Stimulated activated CD8-positive, alpha-beta memory T cell treated with anti-CD3 and anti-CD28 coated beads, Interleukin-4, amount 100 ng/mL, for 48 hours (primary cell): ENCODE measurements at places on chromosomes 3 and 15.

GRCh38 chr15:69554279-69554961, 101.8 kb downstream of the RPLP1 start:
- no peak for DNase-seq

DNA sequence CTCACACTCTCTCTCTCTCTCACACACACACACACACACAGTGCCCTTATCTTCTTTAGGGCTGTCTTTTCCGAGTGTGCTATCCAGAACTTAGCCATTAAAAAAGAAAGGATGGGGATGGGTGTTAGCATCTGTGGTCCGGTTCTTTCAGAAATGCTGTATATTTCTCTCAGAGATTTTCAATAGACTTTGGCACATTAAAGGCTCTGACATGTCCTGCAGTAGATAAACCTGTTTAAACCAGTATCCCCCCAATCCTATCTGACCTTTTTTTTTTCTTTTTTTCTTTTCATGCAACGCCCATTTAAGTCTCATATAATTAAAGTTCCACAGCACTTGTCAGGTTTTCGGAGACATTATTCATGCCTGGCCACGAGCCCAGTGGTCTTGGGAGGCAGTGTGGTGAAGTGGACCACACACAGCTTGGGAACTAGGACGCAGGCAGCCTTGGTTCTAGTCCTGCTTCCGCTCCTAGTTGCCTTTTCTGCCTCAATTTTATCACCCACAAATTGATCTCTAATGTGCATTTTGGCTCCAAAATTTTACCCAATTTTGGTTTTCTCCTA, 13.3 kb downstream of the CAV3 start:
- no peak for DNase-seq

- DNase-seq, result no peak
Observed at GRCh38 chr3:150972366-150973071, at the start of gene CLRN1. Gene CLRN1, minus strand, starts transcription at chr3:150972727. Its CDS starts 19 bp downstream, at chr3:150972708.

- no peak for DNase-seq
Observed at GRCh38 chr15:68524753-68525584, 53.8 kb upstream of the CORO2B start.

DNA sequence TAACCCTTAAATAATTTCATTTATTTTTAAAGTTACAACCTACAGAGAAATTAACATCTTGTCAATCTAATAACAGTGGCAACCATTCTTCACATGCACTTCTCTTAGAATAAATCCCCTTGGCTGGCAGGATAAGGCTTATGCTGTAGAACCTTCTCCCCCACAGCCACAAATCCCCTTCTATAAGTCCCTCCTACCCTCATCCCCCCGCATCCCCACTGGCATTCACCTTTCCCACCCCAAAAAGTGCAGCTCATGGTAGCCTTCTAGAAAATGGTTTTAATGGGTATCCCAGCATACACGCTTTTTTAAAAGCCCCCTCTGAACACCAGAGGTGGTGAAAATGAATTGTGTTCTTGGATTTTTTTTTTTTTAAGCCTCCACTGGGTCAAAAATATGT, 49.2 kb downstream of the CAPN7 start:
- no peak for DNase-seq

- peak; percentile 66 for DNase-seq
Observed at GRCh38 chr3:4416961-4417360, 50.1 kb downstream of the SUMF1 start.

DNA sequence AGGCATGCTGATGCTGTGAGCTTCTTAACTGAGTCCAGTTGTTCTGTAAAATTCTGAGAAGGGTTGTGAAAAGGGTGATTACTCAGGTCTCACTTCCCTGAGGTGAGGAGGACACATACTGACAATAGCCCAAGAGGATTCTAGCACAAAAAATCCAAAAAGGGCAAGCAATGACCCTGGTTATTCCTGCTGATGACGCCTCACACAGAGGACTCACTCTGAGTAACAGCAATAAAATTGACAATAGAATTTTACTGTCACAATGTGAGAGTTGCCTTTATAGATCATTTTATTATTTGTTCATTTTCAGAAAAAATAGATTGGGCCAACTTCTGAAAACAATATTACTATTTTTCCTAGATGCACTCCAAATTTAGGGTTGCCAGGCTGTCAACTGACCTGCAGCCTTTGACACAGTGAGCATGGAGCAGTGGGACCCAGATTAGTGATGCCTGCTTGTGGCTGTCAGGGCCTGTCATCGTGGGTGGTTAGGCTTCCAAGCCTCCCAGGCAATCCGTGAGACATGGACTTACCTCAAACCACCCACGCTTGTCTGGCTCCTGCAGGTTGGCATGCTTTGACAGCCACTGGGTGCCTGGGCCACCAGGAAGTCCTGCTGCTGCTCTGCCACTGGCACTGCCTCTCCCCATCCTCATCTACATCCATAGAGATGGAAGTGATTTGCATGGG, 396.0 kb upstream of the THBS1 start:
- DNase-seq, result no peak

DNA sequence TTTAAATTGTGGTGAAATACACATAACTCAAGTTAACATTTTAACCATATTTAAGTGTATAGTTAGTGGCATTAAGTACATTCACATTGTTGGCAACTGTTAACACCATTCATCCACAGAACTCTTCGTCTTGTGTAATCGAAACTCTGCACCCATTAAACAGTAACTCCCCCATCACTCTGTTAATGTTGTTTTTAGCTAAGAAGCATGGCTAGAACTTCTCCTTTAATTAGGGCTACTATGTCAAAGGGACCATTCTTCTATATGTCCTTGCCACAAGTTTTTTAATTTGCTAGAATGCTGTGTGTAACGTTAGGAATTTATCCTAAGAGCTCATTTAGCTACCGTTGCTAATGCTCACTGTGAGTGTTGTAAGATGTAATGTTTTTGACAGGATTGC, 60.6 kb downstream of the MAP2K5 start:
- no peak for DNase-seq

DNA sequence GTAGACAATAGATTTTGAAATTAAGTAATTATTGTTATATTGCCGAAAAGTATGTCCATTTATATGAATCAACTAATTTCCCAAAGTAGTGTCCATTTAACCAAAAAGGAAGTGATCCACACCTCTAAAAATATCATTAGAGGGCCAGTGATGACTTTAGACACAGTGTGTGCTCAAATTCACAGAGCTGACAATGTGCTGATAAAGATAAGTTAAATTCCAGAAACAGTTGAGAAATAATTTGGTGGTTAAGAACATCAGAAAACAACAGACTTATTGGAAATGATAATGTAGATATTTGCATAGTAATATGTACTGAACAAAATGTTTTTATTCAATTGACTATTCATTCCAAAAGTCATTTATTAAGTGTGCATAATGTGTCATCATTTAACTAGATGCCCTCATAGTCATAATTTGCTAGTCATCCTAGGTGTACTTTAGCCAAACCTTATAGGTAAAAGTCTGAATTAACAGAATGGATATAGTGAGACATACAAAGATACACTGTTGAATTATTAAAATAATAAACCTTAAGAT, 230.2 kb upstream of the ADAMTS9 start:
- DNase-seq, result no peak
